Hippocampal formation (tissue), 2 donors: ENCODE measurements at places on chromosomes 3 and 15.

- DNase-seq, result no peak
Observed at GRCh38 chr3:42175386-42176240, 84.5 kb downstream of the TRAK1 start.

DNA sequence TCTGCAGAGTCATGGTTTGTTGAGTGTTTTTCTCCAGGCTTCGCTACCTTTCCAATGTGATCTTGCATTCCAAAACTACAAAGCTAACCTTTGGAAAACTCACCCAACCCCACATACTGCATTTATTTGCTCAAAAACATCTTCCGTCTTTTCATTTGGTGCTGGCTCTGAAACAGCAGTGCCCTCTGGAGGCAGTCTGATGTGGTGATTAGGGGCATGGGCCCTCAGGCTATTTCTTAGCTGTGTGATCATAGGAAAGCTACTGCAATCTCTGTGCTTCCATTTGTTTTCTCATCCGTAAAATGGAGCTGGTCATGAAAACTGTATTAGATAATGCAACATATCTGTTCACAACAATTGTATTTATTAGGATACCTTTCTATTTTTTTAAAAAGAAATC is 47.0 kb downstream of the MTHFS start:
- peak; percentile 24 for DNase-seq

DNA sequence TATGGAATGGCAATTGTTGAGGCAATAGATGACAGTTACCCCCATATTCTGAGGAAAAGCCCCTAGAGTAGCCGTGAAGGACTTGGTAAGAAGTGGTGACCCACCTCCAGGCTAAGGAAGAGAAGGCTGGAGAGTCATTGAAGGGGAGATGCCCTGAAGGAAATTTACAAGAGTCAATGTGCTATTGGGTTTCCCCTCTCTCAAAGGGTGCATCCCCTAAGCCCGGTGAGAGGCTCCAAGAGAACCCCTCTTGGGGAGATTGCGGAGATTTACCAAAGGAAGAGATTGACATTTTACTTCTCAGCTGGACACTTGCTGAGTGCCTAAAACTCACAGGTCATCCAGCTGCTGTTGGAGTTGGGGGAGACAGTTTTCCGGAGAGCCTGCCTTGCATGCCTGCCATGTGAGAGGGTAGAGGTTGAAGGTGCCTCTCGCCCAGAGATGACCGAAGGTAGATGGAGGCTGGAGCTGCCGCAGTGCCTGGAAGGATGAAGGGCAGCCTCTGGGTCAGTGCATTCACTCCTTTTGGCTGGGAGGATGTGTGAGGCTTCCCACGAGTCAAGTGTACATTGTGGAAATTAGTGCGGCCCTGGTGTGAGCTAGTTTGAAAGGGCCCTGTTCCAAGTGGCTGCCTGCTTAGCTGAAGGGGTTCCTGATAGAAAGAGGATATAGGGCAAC is 30.7 kb downstream of the MESD start:
- DNase-seq, result no peak

DNA sequence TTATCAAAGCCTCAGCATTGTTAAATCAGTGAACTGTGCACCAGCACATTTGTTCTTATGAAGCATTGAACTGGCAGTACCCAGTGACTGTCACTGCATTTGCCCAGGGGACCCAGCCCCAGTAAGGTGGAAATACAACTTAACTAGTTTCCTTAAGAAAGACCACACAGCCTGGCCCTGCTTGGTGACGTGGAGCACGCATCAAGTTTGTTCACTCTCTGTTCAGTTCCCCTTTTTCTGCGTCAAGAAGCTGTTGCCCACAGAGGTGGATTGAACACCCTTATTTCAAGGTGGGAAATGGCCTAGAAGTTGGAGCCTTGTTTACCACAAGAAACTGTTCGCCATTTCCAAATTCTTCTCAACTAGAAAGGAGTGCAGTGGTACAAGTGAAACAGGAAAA is 69.9 kb upstream of the AGBL1 start:
- DNase-seq, result no peak

DNA sequence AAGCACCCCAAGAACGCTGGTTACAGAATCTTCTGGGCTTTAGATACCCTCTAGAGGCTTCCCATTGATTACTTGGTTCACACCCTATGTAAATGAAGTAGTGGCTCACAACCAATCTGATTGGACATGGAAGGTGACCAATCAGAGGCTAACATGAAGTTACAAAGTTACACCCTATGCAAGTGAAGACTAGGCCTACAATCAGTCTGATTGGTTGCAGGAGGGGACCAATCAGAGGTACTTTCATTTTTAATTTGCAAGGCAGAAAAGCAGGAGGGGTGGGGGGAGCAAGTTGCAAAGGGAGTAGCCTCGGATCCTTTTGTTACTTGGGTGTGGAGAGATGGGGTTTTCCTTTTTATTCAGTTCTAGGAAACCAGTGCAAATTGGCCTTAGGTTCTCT is 11.1 kb upstream of the RTP2 start:
- DNase-seq, result no peak

DNA sequence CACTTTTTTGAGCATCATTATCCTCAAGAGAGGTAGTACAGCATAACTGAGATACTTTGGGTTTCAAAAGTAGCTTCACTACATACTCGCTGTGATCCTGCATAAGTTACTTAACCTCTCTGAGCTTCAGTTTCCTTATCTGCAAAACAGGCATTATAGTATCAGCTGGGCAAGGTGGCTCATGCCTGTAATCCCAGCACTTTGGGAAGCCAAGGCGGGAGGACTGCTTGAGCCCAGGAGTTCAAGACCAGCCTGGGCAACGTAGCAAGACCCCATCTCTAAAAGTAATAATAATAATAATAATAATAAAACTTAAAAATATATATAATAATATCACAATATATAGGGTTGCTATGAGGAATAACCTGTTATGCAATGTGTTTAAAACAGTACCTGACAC is 10.9 kb downstream of the CIAO2A start:
- no peak for DNase-seq

DNA sequence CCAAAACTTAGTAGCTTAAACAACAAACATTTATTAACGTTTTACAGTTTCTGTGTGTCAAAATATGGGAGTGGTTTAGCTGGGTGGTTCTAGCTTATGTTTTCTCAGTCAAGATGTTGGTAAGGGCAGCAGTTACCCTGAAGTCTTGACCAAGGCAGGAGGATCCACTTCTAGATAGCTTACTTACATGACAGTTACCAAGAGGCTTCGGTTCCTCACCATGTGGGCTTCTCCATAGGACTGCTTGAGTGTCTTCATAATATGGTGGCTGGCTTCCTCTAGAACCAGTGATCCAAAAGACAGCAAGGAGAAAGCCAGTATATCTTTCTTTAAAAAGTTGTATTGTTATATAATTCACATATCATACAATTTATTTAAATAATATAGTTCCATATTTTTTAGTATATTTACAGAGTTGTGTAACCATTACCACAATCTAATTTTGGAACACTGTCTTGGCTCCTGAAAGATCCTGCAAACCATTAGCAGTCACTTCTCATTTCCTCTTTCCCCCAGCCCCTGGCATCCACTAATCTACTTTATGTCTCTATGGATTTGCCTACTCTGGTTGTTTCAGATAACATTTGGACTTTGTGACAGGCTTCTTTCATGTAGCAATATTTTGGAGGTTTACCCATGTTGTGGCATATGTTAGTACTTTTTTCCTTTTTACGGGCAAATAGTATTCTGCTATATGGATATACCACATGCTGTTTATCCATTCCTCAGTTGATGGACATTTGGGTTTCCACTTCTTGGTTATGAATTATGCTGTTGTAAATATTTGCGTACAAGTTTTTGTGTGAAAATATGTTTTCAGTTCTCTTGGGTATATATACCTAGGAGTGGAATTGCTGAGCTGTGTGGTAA is 33.3 kb downstream of the MAPK6 start:
- DNase-seq, result no peak

DNA sequence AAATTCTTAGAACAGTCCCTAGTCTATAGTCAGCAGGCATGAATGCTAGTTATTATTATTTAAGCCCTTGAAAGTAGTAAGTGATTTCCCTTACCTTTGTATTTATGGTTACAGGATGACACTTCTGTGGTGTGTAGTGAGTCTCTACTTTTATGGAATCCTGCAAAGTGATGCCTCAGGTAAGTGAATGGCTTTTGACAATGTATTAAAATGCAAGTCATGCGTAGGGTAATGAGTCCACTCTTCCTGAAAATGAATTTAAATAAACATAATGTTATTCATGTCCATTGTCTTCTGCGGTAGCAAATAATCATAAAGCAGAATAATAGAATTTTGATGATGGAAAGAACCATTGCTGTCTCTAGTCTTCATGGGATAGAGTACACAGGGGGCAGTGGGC is 50.3 kb downstream of the IL1RAP start:
- DNase-seq, result no peak

DNA sequence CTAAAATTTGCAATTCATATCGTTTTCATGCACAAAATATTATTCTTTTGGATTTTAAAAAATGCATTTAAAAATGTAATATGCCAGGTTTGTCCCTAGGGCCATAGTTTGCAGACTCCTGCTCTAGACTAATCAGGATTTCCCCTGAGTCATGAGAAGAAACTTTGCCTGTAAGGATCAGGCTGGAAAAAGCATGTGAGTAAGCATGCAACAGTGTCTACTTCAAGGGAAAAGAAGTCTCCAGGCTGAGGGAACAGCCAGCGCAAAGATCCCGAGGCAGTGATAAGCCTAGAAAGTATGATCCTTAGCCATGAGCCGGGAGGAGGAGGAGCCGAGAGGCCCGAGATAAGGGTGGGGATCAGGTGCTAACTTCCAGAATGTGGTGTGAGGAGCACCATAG is 382.8 kb upstream of the CFAP20DC start:
- DNase-seq, result no peak

GRCh38 chr15:91152896-91153581 is 53.0 kb downstream of the SV2B start:
- no peak for DNase-seq
